K562 (cell line): ENCODE measurements at places on chromosomes 13 and 19.

DNA sequence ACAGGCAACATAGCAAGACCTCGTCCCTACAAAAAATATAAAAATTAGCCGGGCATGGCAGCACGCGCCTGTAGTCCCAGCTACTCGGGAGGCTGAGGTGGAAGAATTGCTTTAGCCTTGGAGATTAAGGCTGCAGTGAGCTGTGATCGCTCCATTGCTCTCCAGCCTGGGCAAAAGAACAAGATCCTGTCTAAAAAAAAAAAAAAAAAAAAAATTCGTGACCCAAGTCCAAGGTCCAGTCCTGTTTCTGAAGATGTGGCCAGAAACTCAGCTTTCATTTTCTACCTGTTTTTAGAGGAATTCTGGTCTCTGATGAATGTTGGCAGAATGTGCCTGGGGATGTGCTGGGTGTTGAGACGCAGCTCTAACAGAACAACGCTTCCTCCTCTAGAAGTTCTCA, 1.9 kb upstream of the PGPEP1 start:
- DNase-seq, result no peak

GRCh38 chr13:99663908-99664307, 162.6 kb downstream of the TM9SF2 start:
- no peak for DNase-seq

- DNase-seq, result no peak
Observed at GRCh38 chr13:73991384-73991783, 142.8 kb downstream of the KLF12 start.

DNA sequence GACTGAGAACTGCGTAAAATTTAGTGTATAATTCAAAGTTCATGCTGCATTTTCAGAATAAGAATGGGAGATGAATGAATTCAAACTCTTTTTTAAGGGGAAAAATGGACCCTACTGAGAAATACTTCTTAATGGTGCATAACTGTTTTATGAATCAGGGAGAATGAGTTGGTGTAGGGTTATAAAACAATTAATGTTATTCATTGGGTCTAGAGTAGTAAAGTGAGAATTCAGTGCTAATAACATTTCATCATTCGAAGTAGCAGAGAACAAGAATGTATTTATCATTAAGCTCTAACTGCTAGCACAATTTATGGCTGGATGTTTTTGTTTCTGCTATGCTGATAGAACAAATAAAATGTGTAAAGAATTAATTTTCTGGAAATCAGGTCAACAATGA, 310.2 kb downstream of the SLITRK5 start:
- no peak for DNase-seq

DNA sequence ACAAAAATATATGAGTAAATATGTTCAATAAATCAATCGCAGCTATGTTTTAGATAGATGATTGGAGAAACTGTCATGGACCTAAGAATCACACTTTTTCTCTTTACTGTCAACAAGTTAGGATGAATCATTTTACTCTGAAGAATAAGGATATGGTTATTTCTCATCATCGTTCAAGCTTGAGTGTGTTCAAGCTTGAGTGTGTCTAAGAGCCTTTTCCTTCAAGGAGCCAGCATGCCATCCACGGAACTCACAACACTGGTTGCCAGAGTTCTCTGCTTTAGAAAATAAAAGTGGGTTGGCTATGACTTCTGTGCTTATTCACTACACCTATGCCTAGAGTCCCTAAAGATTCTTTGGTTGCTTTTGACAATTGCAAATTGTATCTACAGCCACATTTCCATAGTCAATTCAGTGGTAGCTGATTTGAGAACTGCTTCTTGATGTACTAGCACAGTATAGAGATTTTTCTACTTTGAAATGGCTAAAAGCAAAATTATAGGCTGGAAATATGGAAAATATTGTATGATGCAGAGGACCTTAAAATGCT, 58.1 kb upstream of the SCEL start:
- no peak for DNase-seq

GRCh38 chr19:560121-560520, 12.3 kb upstream of the BSG start:
- no peak for DNase-seq

DNA sequence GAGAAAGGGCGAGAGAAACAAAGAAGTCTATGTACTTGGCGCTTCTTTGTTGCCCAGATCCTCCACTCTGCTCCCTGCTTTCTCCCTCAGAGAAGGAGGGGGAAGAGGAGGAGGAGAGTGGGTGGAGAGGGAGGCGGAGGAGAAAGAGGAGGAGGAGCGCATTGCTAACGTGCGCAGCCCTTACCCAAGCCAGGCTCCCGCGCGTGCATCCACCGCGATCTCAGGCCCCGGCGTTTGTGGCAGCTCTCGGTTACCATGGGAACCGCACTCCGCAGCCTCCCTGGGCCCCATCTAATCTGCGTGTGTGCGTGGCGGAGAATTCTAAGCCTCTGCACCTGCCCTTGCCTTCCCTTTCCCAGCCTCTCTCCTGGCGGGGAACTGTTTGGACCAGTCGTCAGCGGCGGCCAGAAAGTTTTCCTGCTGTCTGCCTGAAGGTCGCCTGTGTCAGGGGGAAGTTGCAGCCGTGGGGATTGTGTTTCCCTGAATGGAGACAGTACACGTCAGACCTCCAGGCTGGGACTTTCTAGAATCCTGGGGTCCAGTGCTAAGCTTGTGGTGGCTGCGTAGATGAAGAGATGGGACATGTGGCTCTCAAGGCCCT, at the start of gene ERICH6B:
ERICH6B (minus strand) TSS at position 239 of the 601 bp plus-strand sequence. CDS start 18,734 bp downstream, outside the sequence.
- DNase-seq, result no peak

- DNase-seq, result no peak
Observed at GRCh38 chr13:49213539-49213938, 6.6 kb upstream of the MLNR start.

DNA sequence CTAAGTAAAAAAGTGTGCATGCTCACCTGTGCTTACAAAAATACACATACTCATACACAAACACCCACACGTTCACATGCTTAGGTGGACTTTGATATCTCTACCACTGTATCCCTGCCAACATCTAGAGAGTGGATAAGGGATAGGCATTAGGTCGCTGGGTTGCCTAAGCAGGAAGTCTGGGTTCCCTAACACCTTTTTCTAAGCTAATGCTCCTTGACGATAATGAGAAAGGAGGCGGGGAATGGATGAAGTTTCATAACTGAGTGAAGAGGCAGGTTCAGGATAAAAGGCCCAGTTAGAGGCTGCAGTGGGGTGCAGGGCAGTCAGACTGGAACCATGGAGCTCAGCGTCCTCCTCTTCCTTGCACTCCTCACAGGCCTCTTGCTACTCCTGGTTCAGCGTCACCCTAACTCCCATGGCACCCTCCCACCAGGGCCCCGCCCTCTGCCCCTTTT, 41.9 kb upstream of the CYP2A7 start:
- no peak for DNase-seq

GRCh38 chr19:56309511-56310185, 5.0 kb downstream of the ZSCAN5A start:
- peak; percentile 80 for DNase-seq

GRCh38 chr13:99004978-99005377, 27.1 kb upstream of the DOCK9 start:
- DNase-seq, result no peak

- DNase-seq, result no peak
Observed at GRCh38 chr19:54391589-54392061, 23.6 kb upstream of the TTYH1 start.

DNA sequence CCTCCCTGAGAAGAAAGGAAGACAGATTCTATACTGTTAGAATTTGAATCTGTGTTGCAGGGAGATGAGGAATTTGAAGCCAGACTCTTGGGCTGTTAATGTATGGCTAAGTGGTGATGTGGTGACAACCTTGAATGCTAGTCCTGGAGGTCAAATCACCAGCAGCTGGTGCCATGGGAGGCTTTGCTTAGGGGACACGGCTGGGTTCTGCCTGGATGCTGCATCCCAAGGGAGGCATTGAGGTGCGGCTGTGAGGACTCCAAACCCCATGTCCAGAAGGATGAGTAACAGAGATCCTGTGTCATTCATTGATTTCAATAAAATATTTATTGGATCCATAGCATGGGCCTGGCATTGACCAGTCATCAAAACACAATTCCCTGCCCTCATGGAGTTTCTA, 42.3 kb downstream of the RFX2 start:
- DNase-seq, result no peak

- DNase-seq, result no peak
Observed at GRCh38 chr19:53047379-53047778, 2.8 kb downstream of the ERVV-2 start.

GRCh38 chr13:106129273-106129672, 406.2 kb downstream of the EFNB2 start:
- DNase-seq, result no peak

DNA sequence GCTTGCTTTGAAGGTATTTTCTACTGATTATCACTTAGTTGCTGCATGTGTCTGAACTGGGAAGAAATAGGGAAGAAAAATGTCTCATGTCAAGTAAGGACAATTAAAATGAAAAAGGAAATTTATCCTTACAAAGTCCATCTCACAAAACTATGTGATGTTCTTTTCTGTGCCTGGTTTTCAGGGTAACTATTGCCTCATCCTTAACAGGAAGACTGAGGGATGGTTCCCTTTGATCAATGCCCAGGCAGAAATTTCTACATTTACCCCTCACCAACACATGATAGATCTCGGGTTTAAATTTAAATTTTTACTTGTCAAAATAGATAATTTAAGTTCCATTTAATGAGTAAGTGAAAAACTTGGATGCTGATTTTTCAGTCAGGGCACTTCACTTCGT, 3.9 kb upstream of the FOXO1 start:
- DNase-seq, result no peak

- DNase-seq, result peak; percentile 9
Observed at GRCh38 chr19:5838353-5839064, 993 bp downstream of the FUT6 start.

- DNase-seq, result no peak
Observed at GRCh38 chr13:48890391-48890790, 85.3 kb upstream of the FNDC3A start.

DNA sequence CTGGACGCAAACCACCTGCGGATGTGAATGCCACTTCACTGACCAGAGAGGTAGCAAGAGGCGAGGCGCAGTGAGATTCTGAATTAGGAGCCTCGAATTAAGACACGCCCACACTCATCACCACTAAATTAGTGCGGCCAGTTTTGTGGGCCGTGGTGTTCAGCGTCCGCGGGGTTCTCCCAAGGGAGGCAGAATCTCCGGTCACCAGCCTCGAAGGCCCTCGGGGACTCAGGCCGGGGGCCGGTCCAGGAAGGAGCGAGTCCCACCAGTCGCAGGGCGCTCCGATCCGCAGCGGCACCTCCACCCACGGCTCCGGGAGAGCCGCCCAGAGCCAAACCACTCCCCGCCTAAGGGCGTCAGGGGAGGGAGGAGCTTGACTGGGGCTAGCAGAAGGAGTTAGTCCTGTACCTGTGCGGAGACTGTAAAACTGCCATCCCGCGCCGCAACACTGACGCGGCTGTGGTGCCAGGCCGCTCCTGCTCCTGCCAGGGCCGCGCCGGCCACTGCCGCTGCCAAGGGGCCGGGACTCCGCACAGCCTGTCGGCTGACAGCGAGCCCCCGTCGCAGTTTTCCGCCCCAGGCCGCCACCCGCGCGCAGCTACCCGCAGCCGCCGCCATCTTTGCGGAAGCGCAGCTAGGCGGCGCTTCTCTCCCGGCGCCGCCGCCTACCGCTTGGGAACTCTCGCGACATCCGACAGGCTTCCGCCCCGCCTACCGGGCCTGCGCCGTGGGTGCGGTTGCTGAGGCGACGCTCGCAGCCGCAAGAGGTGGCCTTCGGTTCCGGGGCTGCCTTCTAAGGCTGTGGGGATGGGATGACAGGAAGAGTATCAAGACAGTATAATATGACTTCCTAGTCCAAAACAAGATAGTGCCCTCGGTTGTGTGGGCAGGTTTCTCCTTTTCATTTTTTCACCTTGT, at the start of gene MICU2:
MICU2 (minus strand) TSS at position 640 of the 918 bp plus-strand sequence; CDS start at position 618, 22 bp downstream.
- DNase-seq, result peak; percentile 88

DNA sequence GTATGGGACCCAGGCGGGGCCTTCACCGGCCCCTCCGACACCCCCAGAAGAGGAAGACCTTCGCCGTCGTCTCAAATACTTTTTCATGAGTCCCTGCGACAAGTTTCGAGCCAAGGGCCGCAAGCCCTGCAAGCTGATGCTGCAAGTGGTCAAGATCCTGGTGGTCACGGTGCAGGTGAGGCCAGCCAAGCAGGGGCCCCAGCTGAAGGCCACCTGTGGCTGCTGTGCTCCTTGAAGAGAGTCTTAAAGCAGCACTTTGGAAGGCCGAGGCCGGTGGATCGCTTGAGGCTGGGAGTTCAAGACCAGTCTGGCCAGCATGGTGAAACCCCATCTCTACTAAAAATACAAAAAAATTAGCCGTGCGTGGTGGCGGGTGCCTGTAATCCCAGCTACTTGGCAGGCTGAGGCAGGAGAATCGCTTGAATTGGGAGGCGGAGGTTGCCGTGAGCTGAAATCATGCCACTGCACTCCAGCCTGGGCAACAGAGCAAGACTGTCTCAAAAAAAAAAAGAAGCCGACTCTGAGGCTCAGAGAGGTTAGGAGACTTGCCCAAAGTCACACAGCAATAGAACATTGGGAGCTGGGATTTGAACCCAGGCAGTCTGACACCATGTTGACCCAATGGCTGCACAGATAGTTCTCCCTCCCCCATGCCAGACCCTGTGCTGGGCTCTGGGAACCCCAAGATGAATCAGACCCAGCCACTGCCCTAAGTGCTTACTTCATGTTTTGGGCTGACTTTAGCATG, 2.7 kb downstream of the MCOLN1 start:
- no peak for DNase-seq

- DNase-seq, result no peak
Observed at GRCh38 chr19:47357788-47358680, 8.9 kb downstream of the DHX34 start.

- no peak for DNase-seq
Observed at GRCh38 chr13:110790371-110790770, 76.9 kb downstream of the ING1 start.

DNA sequence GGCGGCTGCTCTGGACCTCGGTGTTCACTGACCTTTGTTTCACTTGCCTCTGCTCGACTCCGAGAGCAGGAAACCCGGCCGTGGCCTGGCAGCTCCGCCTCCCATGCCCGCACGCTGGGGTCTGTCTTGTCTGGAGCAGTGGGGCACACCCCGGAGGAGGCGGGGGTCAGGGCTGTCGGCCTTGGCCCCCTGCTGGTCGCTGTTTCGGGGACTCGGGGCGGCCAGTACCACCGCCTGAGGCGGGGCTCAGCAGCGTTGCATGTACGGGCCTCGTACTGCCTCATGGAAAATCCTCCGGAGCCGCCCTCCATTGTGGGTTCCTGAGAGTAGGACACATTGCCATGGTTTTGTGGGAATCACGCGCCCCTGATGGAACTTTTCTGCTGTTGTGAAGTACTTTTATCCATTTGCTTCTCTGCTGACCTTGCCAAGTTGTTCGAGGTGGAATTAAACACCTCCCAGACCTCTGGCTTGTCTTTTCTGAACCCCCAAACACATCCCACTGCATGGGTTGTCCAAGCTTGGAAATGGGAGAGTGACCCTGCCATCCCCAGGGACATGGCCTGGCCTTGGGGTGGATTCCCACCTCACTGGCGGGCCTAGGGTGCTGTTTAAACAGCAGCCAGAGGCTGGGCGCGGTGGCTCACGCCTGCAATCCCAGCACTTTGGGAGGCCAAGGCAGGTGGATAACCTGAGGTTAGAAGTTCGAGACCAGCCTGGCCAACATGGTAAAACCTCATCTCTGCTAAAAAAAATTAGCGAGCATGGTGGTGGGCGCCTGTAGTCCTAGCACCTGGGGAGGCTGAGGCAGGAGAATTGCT, 5.5 kb upstream of the NDUFS7 start:
- no peak for DNase-seq

- DNase-seq, result no peak
Observed at GRCh38 chr13:89763005-89763404, 1584.5 kb upstream of the MIR17HG start.

- no peak for DNase-seq
Observed at GRCh38 chr19:40565910-40566495, 10.7 kb upstream of the SHKBP1 start.

GRCh38 chr13:85725433-85725832, 73.8 kb downstream of the SLITRK6 start:
- no peak for DNase-seq

GRCh38 chr19:2509096-2509495, 33.2 kb downstream of the GADD45B start:
- DNase-seq, result no peak
